ENCODE measurements at places on chromosomes 13 and 19.

- DNase-seq, result no peak
Measured at GRCh38 chr13:96968027-96968426, 26.2 kb downstream of the OXGR1 start.

DNA sequence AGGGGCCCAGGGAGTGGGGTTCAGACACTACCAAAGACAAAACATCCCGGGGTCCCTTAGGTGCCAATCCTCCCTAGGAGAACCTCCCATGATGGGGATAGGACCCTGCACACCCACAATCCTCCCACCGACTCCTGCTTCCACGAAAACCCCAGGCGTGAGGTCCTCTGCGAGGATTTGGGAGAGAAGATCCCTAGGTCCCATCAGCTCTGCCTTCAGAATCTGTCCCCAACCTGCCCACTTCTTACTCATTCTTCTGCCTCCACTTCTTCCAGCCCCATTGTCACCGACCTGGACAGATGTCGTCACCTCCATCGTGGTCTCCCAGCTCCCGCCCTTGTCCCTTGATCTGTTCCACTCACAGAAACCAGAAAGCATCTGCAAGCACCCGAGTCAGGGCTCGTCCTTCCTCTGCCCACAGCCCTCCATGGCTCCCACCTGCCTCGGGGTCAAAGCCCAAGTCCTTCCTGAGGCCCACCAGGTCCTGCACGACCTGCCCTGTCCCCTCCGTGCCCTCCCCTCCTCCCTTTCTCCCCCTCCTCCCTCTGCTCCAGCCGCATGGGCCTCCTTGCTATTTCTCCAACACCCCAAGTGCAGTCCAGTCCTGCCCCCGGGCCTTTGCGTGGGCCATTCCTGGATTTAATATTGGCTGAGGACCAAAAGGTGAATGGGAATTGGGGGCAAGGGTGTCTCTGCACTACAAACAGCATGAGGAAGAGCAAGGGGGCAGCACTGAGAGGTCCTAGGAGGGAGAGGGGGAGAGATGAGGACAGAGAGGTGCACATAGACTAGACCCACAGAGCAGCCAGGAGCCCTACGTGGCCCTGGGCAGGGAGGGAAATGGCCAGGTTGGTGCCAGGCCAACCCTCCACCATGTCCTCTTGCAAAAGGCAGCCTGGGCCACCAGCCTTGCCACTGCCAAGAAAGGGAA, 51.3 kb downstream of the PTPRS start:
- DNase-seq, result no peak

- DNase-seq, result no peak
Measured at GRCh38 chr13:99471221-99472121, 29.8 kb upstream of the TM9SF2 start.

GRCh38 chr13:52851137-52851962, 2.9 kb upstream of the PCDH8 start:
- no peak for DNase-seq

GRCh38 chr19:35170359-35171061, 16.0 kb downstream of the FXYD5 start:
- DNase-seq, result no peak

Measured in AG09319 (cell line).